ENCODE measurements at places on chromosomes 16 and 17.

GRCh38 chr16:47753659-47754058 lies 292.5 kb downstream of the PHKB start:
- no peak for DNase-seq

- DNase-seq = no peak
Observed at GRCh38 chr17:38361694-38362465, 10.2 kb downstream of the SOCS7 start.

GRCh38 chr17:21513012-21513570 lies 136.9 kb downstream of the KCNJ12 start:
- DNase-seq = peak; percentile 28

GRCh38 chr17:17075125-17075781 lies 33.0 kb downstream of the MPRIP start:
- DNase-seq = peak; percentile 35

DNA sequence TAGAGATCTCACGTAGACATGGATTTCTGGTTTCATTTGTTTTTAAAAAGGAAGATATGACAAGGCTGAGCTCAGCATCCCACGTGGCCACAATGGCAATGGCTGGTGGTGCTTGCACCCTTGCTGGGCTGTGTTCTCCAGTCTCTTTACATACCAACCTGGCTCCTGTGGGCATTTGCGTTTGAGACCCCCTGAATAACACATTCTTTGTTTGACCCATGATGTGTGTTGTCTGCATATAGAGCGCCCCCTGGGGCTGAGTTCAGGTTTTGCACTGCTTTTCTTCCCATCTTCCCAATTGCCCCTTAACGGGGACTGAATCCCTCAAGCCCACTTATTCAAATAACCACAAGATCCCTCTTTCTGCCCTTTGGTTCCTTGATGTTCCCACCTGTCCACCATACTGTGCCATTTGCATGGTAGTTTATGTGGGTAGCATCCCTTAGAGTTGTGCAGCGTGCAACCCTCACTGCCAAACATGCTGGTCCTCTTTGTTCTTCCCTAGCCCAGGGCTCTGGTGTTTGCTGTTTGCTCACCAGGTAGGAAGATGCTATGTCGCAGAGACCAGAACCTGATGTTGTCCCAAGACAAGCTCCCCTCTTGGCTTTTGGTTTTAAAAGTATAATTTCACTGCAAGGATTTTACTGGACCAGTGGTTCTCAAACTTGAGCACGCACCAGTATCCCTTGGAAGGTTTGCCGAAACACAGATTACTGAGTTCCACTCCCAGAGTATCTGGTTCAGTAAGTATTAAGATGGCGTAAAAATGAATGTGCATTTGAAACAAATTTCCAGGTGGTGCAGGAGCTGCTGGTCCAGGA lies 38.5 kb upstream of the NKD1 start:
- DNase-seq = peak; percentile 2

GRCh38 chr17:27747462-27748359 lies 52.6 kb downstream of the NOS2 start:
- DNase-seq = no peak
